T-cell (primary cell): ENCODE measurements at places on chromosomes 12 and 14. TPM values are rescaled to one million over a fixed set of nuclear protein-coding genes. Genes with fewer than 3 reads are reported as not detected.
A peak's percentile ranks its signal among the peaks of the same experiment; 100 is the strongest.

DNA sequence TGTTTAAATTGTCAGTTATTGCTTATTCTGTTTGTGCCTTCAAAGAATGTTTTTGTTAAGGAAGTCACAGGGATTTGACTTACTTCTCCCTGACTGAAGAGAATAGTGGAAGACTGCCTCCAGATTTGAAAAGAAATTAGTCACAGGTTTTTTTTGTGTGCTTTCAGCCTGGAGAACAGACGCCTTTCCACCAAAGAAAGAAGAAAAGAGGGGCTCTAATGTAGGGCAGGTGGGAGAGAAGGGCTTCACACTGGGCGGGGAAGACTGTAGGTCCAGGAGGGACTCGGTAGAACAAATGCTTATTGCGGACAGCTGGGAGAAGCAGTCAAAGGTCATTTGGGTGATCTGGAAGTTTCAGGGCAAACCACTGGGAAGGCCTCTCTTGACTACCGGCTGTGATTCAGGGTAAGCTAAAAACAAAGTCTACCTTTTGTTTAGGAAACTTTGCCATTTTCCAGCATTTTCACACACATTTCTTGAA lies 76.8 kb downstream of the SAMD4A start:
- no peak overlapping the region for H3K4me3 ChIP-seq
- no peak for DNase-seq
- H3K27me3 ChIP-seq, result no peaks in the 10 kb centered on the region
- H3K4me1 ChIP-seq, result no peaks in the 10 kb centered on the region
- no peak overlapping the region for H3K27ac ChIP-seq

GRCh38 chr14:74583689-74584434 lies 28.2 kb downstream of the LTBP2 start:
- H3K36me3 ChIP-seq, result no peaks in the 10 kb centered on the region
- H3K4me1 ChIP-seq, result no peaks in the 10 kb centered on the region
- H3K27ac ChIP-seq, result no peak overlapping the region
- no peaks in the 10 kb centered on the region for H3K27me3 ChIP-seq
- DNase-seq, result no peak

- H3K4me1 ChIP-seq, result no peaks in the 10 kb centered on the region
- no peaks in the 10 kb centered on the region for H3K27me3 ChIP-seq
- no peak overlapping the region for H3K27ac ChIP-seq
Observed at GRCh38 chr12:95532851-95533250, 18.4 kb downstream of the USP44 start.

DNA sequence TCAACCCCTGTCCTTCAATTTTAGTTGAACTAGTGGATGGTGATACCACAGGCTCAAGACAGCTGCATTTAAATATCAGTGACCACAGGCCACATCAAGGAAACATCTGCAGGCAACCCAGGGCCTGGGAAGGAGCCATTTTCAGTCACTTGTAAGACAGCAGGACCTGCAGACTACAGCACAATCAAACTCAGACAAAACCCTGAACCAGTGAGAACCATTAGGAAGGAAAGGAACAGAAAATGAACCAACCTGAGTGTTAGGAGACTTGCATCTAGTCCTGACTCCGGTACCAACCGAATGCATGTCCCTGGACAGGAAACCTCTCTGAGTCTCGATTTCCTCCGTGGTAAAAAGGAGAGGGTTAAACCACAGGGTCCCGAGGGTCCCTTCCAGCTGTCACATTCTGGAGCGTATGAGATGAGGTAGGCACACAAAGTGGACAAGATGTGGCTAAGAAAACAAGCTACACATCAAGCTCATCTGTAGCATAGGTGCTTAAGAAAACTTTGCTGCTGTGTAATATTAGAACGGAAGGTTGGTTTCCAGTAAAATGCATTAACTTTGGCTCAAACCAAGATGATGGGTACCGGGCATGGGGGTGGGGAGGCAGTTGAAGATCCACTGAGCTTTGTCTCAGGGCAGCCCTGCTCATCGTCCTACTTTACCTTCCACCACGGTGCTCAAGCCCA lies 1.6 kb upstream of the CDKN1B start:
- peak overlapping the region; percentile 97 for H3K27ac ChIP-seq
- H3K4me1 ChIP-seq, result peaks cover 26% of the 10 kb centered on the region
- H3K4me3 ChIP-seq, result peak overlapping the region; percentile 94
- no peaks in the 10 kb centered on the region for H3K36me3 ChIP-seq
- DNase-seq, result no peak

- H3K4me3 ChIP-seq, result no peak overlapping the region
- H3K4me1 ChIP-seq, result no peaks in the 10 kb centered on the region
- H3K27ac ChIP-seq, result no peak overlapping the region
- H3K36me3 ChIP-seq, result peaks cover 28% of the 10 kb centered on the region
- DNase-seq, result no peak
- H3K27me3 ChIP-seq, result no peaks in the 10 kb centered on the region
Observed at GRCh38 chr14:63616015-63616414, 25.7 kb downstream of the WDR89 start.

GRCh38 chr12:575948-576614 lies 87.2 kb downstream of the NINJ2 start:
- DNase-seq, result peak; percentile 69
- H3K27me3 ChIP-seq, result no peaks in the 10 kb centered on the region
- H3K36me3 ChIP-seq, result no peaks in the 10 kb centered on the region
- no peak overlapping the region for H3K4me3 ChIP-seq

DNA sequence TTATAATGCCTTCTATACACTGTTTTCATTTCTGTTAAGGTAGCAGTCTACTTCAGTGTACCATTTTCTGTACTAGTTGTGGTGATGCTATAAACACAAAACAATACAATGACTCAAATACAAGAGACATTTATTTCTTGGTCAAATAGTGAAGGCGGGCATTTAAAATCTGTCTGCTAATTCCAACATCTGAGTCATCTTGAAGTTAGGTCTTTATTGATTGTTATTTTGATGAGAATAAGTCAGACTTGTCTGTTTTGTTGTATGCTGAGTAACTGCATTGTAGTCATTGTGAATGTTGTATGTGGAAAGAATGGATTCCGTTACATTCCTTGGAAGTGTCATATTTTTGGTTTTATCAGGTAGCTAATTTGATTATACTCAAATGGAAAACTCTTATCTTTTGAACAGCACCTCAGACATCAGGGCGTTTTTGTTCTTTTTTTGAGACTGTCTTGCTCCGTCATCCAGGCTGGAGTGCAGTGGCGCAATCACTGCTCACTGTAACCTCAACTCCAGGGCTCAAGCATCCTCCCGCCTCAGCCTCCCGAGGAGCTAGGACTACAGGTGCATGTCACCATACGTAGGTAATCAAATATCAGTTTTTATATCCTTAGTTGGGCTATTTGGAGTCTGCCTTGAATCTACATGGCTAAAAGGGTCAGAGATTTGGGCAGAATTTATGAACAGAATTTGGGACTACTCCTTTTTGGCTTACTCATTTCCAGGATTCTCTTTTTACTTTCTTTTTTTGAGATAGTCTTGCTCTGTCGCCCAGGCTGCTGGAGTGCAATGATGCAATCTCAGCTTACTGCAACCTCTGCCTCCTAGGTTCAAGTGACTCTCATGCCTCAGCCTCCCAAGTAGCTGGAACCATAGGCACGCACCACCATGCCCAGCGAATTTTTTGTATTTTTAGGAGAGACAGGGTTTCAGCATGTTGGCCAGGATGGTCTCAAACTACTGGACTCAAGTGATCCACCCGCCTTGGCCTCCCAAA lies 56.8 kb downstream of the PAPLN start:
- no peak overlapping the region for H3K4me3 ChIP-seq
- no peaks in the 10 kb centered on the region for H3K27me3 ChIP-seq
- H3K36me3 ChIP-seq, result peaks cover 5% of the 10 kb centered on the region
- H3K4me1 ChIP-seq, result no peaks in the 10 kb centered on the region
- no peak for DNase-seq

GRCh38 chr12:55467836-55468235 lies 2.1 kb downstream of the OR6C70 start:
- H3K36me3 ChIP-seq, result no peaks in the 10 kb centered on the region
- H3K4me3 ChIP-seq, result no peak overlapping the region
- DNase-seq, result no peak
- no peaks in the 10 kb centered on the region for H3K27me3 ChIP-seq

GRCh38 chr12:101097829-101098580 lies 112.0 kb downstream of the SLC5A8 start:
- H3K27me3 ChIP-seq, result no peaks in the 10 kb centered on the region
- no peaks in the 10 kb centered on the region for H3K4me1 ChIP-seq
- no peaks in the 10 kb centered on the region for H3K36me3 ChIP-seq
- no peak overlapping the region for H3K4me3 ChIP-seq
- DNase-seq, result no peak

GRCh38 chr14:92560106-92560865 lies 46.7 kb downstream of the RIN3 start:
- H3K27me3 ChIP-seq, result no peaks in the 10 kb centered on the region
- peaks cover 4% of the 10 kb centered on the region for H3K36me3 ChIP-seq
- peaks cover 23% of the 10 kb centered on the region for H3K4me1 ChIP-seq
- peak; percentile 48 for DNase-seq
- H3K4me3 ChIP-seq, result no peak overlapping the region

DNA sequence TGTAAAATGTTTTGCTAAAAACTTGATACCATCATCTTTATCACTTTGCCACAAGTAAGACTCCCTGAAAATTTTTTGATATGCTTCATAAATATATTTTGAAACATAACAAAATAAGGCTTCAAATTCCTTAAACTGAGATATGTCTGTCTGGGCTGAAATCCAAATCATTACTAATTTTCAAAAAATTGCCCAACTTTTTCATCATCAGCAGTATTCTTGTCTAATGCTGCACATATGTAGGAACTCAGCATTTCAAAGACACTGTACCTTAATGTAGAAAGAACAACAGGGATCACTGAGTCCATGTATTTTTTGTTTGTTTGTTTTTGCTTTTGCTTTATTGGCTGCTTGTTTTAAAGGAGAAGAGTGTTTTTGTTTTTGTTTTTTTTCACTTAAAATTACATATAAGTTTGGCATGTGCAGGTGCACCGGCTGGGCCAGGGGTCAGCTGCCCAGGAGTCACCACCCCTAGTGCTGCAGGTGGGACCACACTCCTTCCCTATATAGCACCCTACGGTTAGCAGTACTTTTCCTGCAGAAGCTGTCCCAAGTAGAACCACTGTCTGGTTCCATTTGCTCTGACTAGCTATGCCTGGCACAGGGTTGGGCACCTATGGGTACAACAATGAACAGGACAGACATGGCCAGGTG lies 231.2 kb downstream of the PIK3C2G start:
- no peak overlapping the region for H3K4me3 ChIP-seq
- no peaks in the 10 kb centered on the region for H3K4me1 ChIP-seq
- DNase-seq, result no peak
- no peak overlapping the region for H3K27ac ChIP-seq
- no peaks in the 10 kb centered on the region for H3K36me3 ChIP-seq
- no peaks in the 10 kb centered on the region for H3K27me3 ChIP-seq

- H3K4me3 ChIP-seq, result no peak overlapping the region
- H3K4me1 ChIP-seq, result no peaks in the 10 kb centered on the region
- no peaks in the 10 kb centered on the region for H3K36me3 ChIP-seq
- peaks cover 6% of the 10 kb centered on the region for H3K27me3 ChIP-seq
- DNase-seq, result no peak
Observed at GRCh38 chr12:26017484-26018211, 59.2 kb downstream of the RASSF8 start.

- no peaks in the 10 kb centered on the region for H3K27me3 ChIP-seq
- no peak for DNase-seq
- H3K36me3 ChIP-seq, result no peaks in the 10 kb centered on the region
- H3K4me1 ChIP-seq, result peaks cover 3% of the 10 kb centered on the region
- peak overlapping the region; percentile 8 for H3K4me3 ChIP-seq
Observed at GRCh38 chr14:71267691-71268090, 360.4 kb downstream of the PCNX1 start.

GRCh38 chr12:42804928-42805327 lies 215.4 kb upstream of the PRICKLE1 start:
- DNase-seq, result no peak
- no peaks in the 10 kb centered on the region for H3K27me3 ChIP-seq
- H3K4me1 ChIP-seq, result no peaks in the 10 kb centered on the region
- H3K4me3 ChIP-seq, result no peak overlapping the region
- H3K27ac ChIP-seq, result no peak overlapping the region

GRCh38 chr14:85402569-85403162 lies 127.3 kb upstream of the FLRT2 start:
- no peak overlapping the region for H3K4me3 ChIP-seq
- H3K27ac ChIP-seq, result no peak overlapping the region
- no peaks in the 10 kb centered on the region for H3K36me3 ChIP-seq
- H3K4me1 ChIP-seq, result no peaks in the 10 kb centered on the region

GRCh38 chr12:94994312-94994711 lies 9.2 kb downstream of the NDUFA12 start:
- no peak overlapping the region for H3K4me3 ChIP-seq
- H3K27ac ChIP-seq, result no peak overlapping the region
- H3K36me3 ChIP-seq, result no peaks in the 10 kb centered on the region
- no peak for DNase-seq

- no peak overlapping the region for H3K27ac ChIP-seq
- H3K27me3 ChIP-seq, result no peaks in the 10 kb centered on the region
- no peak for DNase-seq
- H3K4me3 ChIP-seq, result no peak overlapping the region
- H3K36me3 ChIP-seq, result no peaks in the 10 kb centered on the region
Observed at GRCh38 chr14:29671034-29671433, 256.6 kb downstream of the PRKD1 start.

DNA sequence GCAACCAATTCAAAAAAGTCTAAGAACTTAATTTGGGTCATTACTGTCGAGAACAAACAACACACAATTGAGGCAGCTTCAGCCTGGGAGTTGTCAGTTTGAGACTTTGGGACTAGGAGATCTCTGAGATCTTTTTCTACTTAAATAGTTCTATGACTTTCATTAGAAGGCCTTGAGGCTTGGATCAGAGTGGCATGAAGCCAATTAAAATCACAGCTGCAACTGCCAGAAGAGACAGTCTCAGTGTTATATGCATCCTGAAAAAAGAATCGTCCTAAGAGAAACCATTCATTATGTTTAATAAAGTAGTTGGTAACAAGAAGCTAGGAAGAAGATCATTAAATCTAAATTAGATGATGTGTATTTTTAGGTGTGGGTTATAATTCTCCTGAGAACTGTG lies 170.8 kb upstream of the RASSF8 start:
- no peak overlapping the region for H3K4me3 ChIP-seq
- no peak overlapping the region for H3K27ac ChIP-seq
- H3K4me1 ChIP-seq, result no peaks in the 10 kb centered on the region
- no peaks in the 10 kb centered on the region for H3K27me3 ChIP-seq
- no peak for DNase-seq

- H3K27ac ChIP-seq, result no peak overlapping the region
- H3K27me3 ChIP-seq, result no peaks in the 10 kb centered on the region
- no peak for DNase-seq
- peaks cover 3% of the 10 kb centered on the region for H3K4me1 ChIP-seq
Observed at GRCh38 chr12:7012024-7012607, 6.2 kb downstream of the LPCAT3 start.

DNA sequence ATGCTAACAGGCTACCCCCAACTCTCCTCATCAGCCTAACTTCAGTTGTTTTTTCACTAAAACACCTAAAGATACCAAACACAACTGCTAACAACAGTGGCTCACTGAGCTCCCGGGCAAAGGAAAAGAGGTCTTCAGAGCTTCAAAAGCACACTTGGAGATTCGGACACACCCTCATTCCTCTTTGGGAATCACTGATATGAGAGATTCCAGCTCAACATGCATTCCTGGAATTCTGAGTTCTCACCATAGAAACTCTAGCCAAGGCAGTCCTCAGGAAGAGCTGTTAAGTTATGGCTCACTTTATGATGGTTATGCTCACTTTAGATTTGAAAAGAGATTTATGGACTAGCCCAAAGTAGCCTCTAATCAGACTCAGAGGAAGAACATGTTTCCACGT lies 40.1 kb downstream of the STXBP6 start:
- H3K36me3 ChIP-seq, result no peaks in the 10 kb centered on the region
- H3K27ac ChIP-seq, result no peak overlapping the region
- DNase-seq, result no peak
- H3K27me3 ChIP-seq, result no peaks in the 10 kb centered on the region
- H3K4me1 ChIP-seq, result no peaks in the 10 kb centered on the region

RERGL gene
- total RNA-seq, result not detected

SPTB gene
- 0.07 TPM for total RNA-seq

YLPM1 gene
- total RNA-seq, result 86.5 TPM

PTPN6 gene
- total RNA-seq, result 176 TPM

MYF6 gene
- not detected for total RNA-seq

STAC3 gene
- total RNA-seq, result 3.5 TPM

HOXC13 gene
- total RNA-seq, result 0.12 TPM
